Stimulated activated CD8-positive, alpha-beta memory T cell treated with anti-CD3 and anti-CD28 coated beads, Interleukin-7, amount 100 ng/mL, for 1 hour (primary cell): ENCODE measurements at places on chromosomes 5 and 9.

DNA sequence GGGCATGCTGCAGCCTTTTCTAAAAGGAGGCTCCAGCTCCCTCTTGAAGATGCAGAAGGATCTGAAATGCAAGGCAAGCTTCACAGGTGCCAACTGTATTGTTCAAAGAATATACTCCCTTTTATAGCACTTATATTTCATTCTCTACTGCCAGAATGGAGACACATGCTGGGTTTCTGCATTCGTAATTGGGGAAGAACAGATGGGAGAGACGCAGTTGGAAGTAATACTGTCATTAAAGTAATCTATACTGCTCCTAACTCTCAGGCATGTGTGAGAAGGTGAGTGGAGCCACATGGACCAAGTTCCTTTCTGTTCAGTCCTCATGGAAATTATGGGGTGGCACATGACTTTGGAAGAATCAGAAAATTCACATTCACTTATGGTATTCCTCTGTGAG is 226.4 kb downstream of the TRIM32 start:
- DNase-seq = no peak

DNA sequence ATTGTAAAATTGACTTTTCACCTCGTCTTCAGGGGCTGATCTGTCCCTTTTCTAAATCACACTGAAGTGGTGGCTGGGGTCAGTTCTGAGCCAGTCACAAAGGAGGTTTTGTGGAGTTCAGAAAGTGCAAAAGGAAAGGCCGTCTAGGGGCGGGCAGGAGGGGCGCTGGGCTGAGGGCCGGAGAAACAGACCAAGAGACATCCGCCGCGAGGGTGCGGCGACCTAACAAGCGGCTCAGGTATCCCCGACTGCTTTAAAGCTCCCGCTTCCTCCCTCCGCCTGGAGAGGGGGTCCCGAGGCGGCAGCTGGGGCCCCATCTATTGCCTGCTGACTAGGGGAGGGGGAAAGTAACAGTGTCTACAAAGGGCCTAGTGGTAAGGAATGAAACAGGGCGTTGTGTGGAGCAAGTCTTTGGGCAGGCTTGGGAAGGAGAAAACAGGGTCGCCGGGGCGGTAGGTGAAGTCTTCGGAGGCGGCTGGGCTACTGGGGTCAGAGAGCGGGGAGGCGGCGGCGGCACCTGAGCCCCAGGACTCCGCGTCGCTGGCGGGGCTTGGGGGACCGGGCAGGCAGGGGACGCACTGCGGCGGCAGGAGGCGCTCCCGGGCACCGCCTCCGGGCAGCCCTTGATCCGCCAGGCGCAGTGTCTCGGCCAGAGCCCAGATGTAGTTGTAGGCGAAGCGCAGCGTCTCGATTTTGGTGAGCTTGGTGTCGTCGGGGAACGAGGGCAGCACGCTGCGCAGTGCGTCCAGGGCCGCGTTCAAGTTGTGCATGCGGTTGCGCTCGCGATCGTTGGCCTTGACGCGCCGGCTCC is 950 bp downstream of the NEUROG1 start:
- DNase-seq = no peak

DNA sequence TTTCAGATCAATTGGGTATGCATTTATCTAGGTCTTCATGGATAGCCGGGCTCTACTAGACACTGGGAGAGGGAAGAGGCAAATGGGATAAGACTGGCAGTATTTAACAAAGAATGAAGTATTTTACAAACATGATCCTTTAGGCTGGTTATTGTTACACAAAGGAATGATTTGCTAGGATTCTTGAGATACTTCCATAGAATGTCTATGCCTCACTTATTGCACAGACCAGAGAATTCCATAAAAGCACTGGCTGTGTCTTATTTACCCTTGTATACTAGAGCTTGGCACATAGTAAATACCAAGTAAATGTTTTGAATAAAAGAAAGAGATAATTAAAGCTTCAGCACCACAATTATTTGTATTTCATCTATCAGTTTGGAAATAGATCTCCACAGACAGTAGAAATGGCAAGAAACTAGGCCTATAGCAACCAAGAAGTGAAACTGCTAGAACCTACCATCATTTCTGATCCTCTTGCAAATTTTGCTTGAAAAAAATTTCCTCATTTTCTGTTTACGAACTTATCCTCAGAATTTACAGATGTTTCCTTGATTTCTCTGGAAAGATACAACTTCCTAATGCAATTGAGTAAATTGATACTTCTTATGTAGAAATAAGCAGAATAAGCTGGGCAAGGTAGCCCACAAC is 3.8 kb downstream of the PDCD1LG2 start:
- DNase-seq = no peak

GRCh38 chr9:372128-372527 is 157.5 kb downstream of the DOCK8 start:
- DNase-seq = no peak

DNA sequence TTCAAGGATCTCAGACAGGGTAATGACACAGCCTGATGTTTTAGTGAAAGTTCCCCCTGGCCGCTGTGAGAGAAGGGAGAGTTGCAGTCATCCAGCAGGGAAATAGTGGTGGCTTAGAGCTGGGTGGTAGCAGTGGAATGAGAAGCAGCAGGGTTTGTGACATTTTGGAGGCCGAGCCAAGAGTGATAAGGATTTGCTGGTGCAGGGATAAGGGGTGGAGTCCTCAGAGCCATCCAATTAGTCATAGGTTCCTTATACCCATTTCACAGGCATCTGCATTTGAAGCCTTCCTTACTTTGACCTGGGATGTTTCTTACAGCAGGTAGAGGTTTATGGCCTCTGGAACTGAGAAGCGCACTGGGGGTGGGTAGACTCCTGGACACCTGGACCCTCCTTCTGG is 12.8 kb downstream of the JADE2 start:
- no peak for DNase-seq

DNA sequence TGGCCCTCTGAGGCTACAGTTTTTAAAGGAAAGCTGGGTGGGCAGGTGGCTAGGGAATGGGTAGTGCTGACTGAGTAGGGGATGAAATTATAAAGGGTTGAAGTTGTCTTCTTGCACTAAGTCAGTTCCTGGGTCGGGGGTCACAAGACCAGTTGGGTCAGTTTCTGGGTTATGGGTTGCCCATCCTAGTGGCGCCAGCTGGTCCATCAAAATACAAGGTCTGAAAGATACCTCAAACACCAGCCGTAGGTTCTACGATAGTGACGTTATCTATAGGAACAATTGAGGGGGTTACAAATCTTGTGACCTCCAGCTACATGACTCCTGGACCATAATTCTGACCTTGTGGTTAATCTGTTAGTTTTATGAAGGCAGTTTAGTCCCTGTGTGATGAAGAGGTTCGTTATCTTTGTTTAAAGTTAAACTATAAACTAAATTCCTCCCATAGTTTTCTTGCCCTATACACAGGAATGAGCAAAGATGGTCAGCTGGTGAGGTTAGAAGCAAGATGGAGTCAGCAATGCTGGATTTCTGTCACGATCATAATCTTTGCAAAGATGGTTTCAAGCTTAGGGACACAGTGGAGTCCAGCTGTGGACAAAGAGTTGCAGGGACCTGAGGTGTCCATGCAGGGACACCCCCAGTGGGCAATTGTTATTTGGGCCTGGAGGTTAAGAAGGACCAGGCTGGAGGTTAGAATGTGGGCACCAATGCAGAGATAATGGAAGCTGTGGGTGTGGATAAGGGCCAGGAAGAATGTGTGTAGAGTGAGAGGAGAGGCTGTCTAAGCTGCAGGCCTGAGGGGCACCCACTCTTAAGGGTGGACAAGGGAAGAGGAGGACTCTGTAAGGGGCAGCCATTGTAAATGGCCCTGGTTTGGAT is 14.0 kb upstream of the CREBRF start:
- no peak for DNase-seq
